ENCODE measurements at places on chromosomes 5 and 9.

DNA sequence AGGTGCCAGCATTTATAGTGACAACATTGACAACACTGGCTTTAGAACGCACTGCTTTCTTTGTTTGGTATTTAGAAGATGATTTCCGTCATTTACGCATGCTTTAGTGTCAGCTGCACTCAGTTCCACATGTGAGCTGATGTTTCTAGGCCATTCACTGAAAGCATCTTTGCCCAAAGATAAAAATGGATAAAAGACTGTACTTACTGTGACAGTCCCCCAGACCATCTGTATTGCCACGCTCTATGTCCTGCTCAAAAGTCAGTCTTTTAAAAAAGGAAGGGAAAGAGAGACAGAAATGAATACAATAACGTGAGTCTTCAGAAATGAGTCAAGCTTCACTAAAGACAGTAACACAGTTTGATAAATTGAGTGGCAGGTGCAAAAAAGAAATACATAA lies 99.3 kb downstream of the SEMA6A start:
- no peak for DNase-seq

DNA sequence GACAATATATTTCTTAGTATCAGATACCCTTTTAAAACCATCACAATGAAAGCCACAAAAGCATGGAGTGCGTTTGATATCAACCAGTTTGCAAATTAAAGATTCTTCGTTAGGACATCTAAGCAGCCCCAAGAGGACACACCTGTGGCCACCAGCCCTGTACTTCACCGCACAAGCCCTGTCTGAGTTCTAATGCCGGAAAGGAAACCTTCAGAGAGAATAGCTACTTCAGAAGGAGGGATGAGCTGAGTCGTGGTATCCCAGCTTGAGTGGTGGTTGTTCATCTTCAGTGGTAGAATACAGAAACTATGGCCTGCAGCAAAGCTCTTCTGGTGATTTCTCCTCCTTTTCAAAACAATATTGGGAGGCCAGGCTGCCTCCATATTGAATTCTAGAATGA lies 319.6 kb downstream of the FBXL7 start:
- no peak for DNase-seq

DNA sequence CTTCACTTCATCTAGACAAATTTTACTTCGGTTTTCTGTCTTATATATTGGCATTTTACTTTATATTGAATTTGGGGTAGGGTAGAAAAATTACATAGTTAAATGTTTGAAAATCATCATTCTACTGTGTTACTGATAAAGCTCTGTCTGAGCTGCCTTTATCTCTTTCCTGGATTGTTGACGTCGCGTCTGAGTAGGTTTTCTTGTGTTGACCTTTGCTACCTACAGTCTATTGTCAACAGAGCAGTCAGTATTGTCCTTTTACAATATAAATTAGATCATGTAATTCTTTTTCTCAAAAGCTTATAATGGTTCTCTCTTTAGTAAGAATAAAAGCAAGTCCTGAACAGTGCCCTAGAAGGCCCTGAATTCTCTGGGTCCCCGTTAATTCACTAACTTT lies 128.2 kb downstream of the HACD4 start:
- no peak for DNase-seq

- no peak for DNase-seq
Observed at GRCh38 chr5:122165559-122166078, 36.3 kb downstream of the ZNF474 start.

- peak; percentile 84 for DNase-seq
Observed at GRCh38 chr5:142280066-142281007, 44.5 kb downstream of the SPRY4 start.

- no peak for DNase-seq
Observed at GRCh38 chr5:1288439-1289335, 6.2 kb downstream of the TERT start.

GRCh38 chr9:134039386-134040175 lies 14.3 kb downstream of the BRD3OS start:
- no peak for DNase-seq

GRCh38 chr9:92671323-92671722 lies 1.4 kb upstream of the IPPK start:
- DNase-seq: no peak

GRCh38 chr9:115444959-115445358 lies 327.0 kb upstream of the TNC start:
- peak; percentile 13 for DNase-seq

DNA sequence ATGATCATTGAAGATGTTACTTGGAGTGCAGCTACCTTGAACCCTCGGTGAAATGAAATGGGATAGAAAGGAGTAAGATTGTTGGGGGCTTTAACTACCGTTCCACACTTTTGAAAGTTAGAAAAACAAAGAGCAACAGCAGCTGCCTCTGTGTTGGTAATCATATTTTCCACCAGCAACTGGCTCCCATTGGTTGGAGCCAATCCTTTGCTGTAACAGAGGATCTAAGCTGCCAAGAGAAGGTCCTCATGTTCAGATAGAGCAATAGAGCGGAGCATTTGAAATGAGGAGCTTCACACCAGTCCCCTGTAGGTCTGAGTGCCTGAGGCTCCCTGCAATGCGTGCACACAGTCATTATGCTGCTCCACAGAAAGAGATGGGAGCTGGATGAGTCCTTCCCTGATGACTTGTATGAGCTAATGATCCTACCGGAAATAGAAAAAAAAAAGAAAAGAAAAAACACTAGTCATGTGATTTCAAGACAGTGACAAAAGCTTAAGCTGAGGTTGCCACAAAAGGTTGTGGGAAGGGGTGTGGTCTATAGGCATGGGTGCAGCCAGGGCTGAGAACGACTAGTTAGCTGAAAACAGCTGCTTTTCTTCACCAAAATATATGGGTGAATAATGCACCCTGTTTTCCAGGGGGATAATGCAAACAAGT lies 300.7 kb downstream of the MLLT3 start:
- no peak for DNase-seq

DNA sequence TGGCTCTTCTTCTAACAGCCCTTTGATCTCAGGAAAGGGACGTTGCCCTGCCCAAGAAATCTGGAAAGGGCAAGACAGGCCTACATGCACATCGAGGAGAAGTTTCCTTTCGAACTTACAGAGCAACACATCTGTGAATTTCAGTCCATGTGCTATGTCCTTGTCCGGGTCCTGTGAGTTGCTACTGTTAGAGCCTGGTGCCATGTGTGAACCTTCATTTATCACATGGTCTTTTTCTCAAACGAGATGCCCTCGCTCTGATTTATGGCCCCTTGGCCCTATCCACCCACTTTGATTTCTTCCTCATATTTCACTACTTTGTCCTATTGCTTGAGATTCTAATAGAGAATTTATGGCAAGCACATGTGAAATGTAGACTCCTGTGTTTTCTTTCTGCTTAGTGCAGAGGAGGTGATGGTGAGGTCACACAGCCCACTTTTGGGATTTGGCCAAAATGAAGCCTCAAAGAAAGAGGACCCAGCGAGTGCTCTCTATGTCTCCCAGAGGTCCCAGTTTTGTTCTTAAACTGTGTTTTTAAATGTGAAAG lies 153.1 kb downstream of the SNCAIP start:
- DNase-seq: no peak

- DNase-seq: no peak
Observed at GRCh38 chr9:134233022-134233421, 68.7 kb upstream of the RNU6ATAC start.

GRCh38 chr9:98935071-98935505 lies 8.6 kb upstream of the COL15A1 start:
- no peak for DNase-seq

DNA sequence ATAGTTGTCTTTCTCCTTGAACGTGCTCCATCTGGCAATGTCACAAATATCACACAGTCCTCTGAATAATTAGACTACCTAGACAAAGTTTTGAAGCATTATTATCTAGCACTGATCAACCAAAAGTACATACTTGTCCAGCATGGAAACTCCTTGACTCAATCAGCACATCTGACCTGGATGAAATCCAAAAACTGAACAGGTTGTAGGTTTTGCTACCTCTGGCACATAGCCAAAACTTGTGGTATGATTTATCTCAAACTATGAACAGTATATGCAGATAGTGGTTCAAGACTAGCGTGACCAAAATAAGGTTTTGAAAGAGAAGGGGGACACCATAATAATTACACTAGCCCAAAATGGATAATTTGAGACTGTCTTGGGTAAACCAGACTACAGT lies 158.1 kb downstream of the ARRDC3 start:
- DNase-seq: no peak

GRCh38 chr9:100228352-100228869 lies 124.3 kb downstream of the TEX10 start:
- DNase-seq: no peak

DNA sequence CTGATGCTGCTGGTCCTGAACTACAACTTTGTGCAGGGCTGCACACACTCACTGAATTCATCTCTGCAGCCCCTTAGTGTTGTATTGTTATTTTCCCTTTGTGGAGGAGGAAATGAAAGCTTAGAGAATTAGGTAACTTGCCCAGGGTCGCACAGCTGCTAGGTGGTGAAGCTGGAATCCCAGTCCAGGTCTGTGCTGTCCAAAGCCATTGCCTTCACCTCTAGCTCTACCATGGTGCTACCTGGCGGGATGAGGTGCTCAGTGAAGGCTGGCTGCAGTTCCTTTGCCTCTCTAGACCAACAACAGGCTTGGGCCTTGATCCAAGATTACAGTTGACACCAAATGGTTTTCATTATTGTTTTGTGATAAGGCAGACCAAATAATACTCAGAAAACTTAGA lies 177.8 kb upstream of the PITX1 start:
- no peak for DNase-seq

DNA sequence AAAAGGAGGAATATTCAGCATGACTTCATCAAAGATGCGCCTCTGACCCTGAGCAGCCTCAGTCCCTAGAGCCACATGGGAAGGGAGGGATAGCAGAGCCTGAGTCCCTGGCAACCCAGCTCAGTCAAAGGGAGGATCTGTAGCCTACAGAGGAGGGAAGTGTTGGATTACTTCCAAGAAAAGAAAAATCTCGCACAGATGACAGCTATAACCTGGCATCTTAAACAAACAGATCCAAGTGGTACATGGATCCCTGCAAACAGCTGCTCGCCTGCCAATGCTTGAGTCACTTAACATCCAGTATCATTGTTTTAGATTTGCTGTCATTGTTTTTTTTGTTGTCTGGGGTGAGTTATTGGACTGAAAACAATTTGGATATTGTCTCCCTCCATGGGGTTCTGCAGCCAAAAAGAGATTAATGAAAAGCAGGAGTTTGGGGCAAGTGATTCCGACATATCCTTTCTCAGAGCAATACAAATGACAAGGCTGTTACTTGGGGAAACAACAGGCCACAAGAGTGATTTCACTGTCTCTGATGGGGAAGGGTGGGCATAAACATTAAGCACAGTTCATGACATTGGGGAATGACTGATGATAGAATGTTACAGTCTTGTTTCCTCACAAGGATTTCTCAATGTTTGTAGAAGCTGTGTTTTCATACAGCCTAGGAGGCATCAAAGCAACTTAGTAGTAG lies 153.5 kb upstream of the KIF2A start:
- no peak for DNase-seq

Measured in nephron progenitor cell (in vitro differentiated cells).